ENCODE measurements at places on chromosomes 5 and 9. TPM values are rescaled to one million over a fixed set of nuclear protein-coding genes. Genes with fewer than 3 reads are reported as not detected.

GRCh38 chr9:98706651-98707165 is 2.0 kb downstream of the GABBR2 start:
- no peak for DNase-seq

DNA sequence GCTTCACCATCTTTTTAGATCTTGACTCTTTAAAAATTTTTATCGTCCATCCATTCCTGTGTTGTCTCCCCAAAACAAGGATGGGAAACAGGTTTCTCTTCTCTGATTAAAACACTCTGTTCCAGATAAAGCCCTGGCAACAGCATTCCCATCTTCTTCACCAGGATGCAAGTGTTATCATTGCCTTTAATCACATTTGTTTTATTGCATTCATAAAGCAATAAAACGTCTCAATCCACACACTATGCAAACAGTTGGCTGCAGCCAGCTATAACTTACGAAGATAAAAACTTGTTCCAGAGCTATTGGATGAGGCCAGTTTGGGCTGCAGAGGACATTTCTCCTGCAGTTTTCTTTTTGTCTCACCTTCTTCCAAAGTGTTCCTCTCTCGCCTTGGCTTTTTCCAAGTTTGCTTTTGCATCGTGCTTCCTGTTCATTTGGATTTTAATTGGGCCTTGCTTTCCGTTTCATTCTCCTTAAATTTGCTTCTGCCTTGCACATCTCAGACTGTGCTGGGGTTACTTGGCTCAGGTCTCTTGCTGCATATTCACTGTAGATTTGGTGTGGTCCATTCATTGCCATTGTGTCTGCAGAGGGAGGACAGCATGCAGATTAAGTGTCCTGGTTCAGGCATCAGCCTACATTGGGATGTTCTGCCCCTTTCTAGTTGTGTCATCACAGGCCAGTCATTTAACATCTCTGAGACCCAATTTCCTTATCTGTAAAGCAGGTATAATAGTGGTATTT is 136.5 kb upstream of the LIFR start:
- DNase-seq, result no peak

DAB2IP gene
- 48.3 TPM for total RNA-seq

GEMIN5 gene
- 34.3 TPM for total RNA-seq

PDE6A gene
- total RNA-seq, result not detected

DNA sequence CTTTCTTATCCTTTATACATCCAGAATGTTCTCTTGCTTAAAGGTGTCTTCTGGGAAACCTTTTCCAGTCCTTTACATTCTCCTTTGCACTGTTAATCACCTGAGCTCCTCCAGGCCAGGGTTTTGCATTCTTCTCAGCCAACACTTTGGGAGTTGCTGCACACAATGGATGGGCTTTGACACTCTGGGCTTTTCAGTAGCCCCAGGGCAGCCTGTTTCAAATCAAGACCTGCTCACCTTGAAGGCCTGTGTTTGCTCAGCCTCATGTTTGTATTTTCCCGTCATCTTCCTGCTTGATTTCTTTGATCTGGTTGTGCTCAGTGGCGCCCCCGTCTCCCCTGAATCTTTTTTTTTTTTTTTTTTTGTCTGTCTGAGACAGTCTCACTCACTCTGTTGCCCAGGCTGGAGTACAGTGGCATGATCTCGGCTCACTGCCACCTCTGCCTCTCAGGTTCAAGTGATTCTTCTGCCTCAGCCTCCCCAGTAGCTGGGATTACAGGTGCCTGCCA is 41.0 kb downstream of the DMRT1 start:
- no peak for DNase-seq

DNA sequence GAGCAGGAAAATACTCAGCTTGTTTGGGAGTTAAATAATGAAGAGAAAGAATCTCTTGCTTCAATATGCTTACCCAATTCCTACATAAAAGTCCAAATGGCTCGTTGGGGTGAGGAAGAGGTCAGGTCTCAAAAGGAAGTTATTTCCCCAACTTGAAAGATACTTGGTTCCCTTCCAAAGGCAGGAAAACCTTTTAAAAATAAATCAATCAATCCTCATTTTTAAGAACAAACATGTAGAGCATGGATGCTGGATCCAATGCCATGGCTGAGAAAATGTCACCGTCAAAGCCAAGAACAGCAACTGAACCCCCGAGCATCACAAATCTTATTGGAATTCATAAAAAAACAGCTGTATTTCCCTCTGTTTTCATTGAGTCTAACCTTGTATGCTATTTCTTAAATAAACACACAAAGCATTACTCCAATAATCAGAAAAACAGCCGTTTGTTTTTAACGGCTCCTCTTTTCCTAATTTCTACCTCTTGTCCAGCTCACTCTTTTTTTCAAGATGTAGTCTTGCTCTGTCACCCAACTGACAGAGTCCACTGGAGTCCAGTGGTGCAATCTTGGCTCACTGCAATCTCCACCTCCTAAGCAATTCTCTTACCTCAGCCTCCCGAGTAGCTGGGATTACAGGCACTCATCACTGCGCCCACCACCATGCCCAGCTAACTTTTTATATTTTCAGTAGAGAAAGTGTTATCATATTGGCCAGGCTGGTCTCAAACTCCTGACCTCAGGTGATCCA is 140.7 kb downstream of the GNA14 start:
- no peak for DNase-seq

CTXN3 gene
- not detected for total RNA-seq

DNA sequence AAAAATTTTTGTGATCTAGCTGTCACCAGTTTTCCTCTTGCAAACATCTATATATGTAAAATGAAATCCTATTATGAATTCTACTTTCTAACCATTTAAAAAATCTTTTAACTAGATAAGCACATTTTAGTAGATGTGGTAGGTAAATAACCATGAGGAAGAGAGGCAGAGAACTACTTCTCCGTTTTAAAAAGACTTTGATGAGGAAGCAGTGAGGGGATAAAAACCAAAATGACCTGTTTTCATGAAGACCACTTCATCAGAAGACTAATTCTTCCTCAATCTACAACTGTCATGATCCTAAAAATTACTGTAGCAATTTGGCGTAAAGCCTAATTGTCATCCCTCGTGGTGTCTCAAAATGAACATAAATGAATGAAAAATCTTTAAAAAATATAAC is 15.7 kb upstream of the ERBIN start:
- no peak for DNase-seq

LRRC14B gene
- total RNA-seq, result not detected

PCDHB2 gene
- total RNA-seq, result 57.8 TPM

- no peak for DNase-seq
These were observed 226.0 kb upstream of the C9orf72 start for GRCh38 chr9:27799326-27799725.

CDHR2 gene
- total RNA-seq, result not detected

PPP3R2 gene
- not detected for total RNA-seq

DNA sequence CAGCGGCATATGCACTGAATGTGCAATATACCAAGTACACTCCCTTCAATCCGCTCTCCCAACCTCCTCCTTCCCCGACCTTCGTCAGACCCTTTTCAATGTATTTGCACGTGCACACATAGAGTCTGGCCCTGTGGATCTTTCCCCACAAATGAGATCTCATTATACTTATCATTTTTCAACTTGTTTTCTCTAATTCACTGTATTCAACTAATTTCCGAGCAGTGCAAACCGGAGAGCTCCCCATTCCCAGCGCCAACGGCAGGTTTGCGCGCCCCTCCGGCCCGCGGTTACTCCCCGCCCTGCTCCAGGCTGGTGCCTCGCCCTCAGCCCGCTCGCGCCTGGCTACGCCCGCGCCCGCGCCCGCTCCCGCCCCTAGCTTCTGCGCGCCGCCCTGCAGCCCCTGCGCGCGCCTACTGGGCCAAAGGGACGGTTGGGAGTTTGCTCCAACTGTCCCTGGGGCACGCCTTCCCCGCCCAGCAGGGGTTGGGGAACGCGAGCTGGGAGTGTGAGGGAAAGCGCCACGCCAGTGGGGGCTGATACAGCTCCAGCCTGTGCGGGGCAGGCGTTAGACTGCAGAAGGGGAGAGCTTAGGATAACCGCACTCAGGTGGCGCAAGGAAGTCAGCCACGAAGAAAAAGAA is 3.3 kb upstream of the CDC20B start:
- peak; percentile 51 for DNase-seq

DNA sequence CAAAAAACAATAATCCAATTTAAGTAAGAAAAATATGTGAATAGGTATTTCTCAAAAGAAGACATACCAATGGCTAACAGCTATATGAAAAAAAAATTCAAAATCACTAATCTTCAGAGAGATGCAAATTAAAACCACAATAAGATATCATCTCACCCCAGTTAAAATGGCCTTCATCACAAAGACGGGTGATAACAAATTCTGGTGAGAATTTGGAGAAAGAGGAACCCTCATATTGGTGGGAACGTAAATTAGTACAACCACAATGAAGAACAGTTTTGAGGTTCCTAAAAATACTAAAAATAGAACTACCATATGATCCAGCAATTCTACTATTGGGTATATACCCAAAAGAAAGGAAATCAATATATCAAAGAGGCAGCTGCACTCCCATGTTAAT is 94.3 kb downstream of the TMEM167A start:
- no peak for DNase-seq

GDF9 gene
- 0.49 TPM for total RNA-seq

DNA sequence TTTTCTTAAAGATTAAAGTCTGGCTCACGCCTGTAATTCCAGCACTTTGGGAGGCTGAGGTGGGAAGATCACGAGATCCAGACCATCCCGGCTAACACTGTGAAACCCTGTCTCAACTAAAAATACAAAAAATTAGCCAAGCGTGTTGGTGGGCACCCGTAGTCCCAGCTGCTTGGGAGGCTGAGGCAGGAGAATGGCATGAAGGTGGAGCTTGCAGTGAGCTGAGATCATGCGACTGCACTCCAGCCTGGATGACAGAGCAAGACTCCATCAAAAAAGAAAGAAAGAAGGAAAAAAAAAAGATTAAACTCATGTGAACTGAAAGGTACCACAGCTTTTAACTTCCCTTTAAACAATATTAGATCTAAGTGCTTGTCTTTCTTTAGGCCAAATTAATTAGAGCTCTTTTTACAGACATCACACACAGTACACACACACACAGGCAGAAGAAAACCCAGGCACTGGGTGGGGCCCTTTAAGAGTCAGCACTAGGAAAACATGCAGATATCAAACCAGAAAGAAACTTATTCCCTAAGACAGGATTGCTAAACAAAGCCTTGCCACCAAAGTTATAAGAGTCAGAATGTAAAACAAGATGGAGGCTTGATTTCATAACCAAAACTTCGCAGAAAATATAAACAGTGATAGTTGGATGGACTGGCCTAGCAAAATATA is 29.3 kb upstream of the UHRF2 start:
- DNase-seq, result no peak

GRCh38 chr5:122035913-122036312 is 42.1 kb downstream of the LOX start:
- DNase-seq, result no peak

TEX48 gene
- total RNA-seq, result not detected

DNA sequence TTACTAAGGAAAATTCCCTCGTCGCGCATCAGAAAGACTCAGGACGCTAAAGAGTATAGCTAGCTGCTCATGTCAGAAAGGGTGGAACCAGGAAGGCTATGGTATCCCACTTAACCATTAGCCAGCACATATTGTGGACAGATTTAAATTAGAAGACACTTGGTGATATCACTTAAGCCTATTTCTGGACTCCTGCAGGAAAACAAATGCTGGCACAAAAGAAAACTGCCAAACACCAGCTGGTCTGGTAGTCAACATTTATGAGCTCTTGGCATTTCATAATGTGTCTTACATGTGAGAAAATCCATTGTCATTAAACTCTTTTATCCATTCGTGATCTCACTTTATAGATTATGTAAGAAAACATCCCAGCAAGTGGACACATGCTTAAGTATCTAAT is 377.4 kb downstream of the PTPRD start:
- no peak for DNase-seq

DNA sequence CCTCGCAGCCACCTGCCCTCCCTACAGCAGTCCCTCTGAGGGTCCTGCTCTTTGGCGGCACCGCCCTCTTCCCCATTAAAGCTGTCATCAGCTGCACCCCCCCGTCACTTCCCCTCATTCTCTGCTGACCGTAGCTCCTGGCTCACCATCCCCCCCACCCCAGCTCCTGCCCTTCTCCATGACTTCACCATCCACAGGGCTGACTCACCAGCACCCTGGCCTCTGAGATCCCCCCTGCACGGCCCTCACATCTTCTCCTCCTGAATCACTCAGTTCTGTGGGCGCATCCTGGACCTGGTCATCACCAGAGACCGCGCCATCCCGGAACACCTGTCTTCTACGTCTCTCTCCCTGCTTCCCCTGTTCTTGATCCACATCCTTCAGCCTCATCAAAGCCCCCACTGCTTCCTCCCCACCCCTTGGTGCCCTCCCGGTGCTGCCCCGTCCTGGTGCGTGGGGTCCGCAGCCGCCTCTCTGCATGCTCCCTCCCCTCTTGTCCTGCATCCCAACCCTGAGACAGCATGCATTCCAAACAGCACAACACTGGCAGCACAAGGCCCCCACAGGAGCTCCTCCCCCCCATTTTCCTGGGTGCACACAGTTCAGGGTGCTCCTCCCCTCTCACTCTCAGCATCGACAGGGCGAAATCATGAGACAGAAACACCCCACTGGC is 12.9 kb downstream of the FLT4 start:
- no peak for DNase-seq

GRCh38 chr5:83724935-83725334 is 4.3 kb upstream of the HAPLN1 start:
- DNase-seq, result no peak

DNA sequence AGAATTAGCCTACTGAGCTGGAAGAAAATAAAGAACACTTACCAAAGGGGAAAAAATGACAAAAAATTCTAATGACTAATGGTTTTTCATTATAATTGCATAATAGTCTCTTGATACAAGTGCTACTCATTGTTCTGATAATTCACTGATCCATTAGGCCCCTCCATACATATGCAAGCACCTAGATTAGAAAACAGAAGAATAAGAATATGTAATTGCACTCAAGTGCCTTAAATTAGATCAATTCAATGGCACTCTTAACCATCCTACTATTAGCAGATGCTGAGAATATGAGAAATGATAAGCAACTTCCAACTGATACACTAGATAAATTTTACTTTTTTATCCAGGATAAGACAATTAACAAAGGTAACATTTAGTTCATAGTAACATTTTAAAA is 440.9 kb upstream of the C9orf72 start:
- DNase-seq, result no peak

PLAC8L1 gene
- 1.8 TPM for total RNA-seq

ABCA1 gene
- total RNA-seq, result 6.5 TPM

DNA sequence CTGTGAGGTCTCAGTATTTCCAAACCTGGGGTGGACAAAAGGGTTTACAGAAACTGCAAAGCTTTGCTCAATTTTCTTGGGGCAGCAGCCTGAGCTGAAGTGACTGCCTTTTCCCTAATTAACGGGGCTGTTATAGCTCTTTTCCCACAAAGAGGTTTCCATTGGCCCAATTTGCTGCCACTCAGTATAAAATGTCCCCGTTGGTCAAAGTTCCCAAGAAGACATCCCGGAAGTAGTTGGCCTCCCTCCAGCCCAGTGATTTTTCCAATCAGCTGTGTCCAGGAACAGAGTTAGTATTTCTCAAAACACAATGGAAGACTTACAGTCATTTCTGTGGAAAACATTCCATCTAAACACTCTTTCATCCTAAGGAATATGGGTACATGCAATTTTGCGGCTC is 643.6 kb downstream of the ACTL7B start:
- no peak for DNase-seq

INSYN2B gene
- 0.35 TPM for total RNA-seq

WDR38 gene
- not detected for total RNA-seq

- no peak for DNase-seq
These were observed 984 bp upstream of the DOK3 start for GRCh38 chr5:177510567-177511053.

KIF2A gene
- total RNA-seq, result 101 TPM
